ENCODE measurements at places on chromosomes 5 and 9.

DNA sequence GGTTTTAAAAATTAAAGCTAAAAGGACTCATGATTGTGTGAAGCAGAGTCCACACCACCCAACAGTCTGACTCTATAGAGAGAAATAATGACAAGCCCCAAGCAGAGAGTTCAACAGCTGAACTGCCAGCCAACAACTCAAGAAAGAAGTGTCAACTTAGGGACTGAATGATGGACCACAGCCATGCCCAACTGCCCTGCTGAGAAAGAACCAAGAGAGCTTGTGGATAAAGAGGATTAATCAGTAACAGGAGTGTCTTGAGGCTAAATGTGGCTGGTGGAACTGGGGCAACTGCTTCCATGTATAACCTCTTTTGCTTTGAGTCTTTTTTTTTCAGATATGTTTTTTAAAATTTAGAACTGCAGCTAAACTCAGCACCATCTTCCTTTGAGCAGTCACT, 109.3 kb downstream of the HSD17B3 start:
- no peak for DNase-seq

DNA sequence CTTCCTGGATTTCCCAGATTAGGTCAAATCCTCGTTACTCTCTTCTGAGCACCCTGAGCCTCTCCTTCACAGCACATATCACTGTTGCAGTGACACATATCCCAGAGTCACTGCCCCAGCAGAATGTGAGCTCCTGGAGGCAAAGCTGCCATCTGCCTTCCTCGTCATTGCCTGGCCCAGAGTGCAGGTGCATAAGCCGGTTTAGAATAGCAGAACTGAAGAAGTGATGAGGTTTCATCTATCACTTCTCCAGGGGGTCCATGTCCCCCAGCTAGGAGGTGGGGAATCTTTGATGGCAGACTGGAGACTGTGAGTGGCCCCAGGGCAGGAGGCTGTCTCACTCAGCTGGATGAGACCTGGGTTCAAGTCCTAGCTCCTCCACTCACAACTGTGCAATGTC, 25.8 kb downstream of the NIPAL4 start:
- no peak for DNase-seq

- DNase-seq: no peak
Observed at GRCh38 chr5:137024044-137024443, 475.1 kb downstream of the SPOCK1 start.

DNA sequence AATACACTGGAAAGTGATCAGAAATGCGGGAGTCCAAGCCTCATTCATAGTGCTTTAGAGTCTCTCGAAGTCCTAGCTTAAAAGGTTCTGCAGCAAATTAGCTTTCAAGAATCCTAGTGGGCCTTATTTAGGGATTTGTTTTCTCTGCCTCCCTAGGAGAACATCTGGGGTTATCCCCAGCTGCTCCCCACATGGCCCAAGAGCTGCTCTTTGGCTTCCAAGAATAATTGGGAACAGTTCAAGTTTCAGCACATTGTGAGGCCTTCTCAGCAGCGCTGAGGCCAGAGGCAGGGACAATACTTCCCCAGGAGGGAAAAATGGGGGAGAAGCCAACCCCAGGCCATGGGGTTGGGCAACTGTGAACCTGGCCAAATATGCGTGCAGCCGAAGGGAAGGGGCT, 108.7 kb downstream of the LIFR start:
- no peak for DNase-seq

DNA sequence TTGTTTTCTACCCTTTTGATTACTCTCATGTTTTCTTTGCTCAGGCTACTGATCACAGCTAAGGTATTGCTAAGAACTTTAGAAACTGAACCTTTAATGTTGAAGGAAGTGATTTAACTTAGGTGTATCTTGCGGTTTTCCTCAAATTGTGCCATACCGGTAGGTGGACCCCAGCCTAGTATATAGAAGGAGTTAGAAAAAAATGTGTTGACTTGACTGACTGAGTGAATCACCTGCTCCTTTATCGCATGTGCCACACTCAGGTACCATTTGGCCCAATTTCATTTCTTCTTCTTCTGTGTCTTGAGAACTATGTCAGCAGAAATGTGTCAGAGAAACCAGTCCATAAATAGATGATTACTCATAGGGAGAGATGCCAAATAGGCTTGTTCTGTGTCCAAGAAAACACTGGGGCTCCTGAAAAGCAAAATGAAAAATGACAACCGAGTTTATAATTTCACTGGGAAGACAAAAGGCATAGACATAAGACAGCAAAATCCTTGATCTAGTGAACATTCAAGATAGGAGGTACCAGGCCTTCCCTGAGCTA, 19.4 kb downstream of the PLPPR1 start:
- DNase-seq: no peak
